Activated CD4-positive, alpha-beta T cell treated with anti-CD3 and anti-CD28 coated beads, Interleukin-10, Interleukin-2, amounts not matched to agents 100 ng/mL and 50 ng/mL, durations not matched to agents 16 hours and 8 hours (primary cell): ENCODE measurements at places on chromosomes 16 and 17.

- peak; percentile 28 for DNase-seq
These were observed 7.1 kb upstream of the TMC5 start for GRCh38 chr16:19410435-19411171.

DNA sequence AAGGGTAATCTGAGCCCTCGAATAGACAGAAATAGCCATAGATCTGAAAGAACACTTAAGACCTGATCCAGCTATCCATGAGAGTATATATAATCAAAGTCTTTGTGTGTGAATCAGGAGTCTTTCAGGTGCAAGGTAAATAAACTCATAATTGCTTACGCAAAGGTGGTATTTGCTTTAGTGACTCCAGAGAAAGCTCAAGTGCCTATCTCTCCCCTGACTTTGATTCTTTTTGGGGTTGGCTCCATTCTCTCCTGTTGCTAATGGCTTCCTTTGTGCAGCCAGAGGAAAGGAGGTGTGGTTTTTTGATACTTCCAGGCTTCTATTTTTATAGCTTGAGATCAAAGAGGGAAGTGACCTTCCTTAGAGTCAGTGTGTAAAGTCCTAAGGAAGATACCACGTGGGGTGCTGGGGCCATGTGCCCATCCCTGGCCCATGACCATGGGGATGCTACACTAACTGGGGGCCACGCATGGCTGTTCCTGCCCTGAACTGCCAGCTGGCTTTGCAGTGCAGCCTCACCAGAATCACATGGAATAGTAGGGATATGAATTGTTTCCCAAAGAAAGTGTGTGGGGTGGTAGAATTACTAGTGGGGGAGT, 45.8 kb downstream of the TENT4B start:
- DNase-seq = no peak

GRCh38 chr16:81578076-81578475, 133.5 kb downstream of the CMIP start:
- DNase-seq = no peak

DNA sequence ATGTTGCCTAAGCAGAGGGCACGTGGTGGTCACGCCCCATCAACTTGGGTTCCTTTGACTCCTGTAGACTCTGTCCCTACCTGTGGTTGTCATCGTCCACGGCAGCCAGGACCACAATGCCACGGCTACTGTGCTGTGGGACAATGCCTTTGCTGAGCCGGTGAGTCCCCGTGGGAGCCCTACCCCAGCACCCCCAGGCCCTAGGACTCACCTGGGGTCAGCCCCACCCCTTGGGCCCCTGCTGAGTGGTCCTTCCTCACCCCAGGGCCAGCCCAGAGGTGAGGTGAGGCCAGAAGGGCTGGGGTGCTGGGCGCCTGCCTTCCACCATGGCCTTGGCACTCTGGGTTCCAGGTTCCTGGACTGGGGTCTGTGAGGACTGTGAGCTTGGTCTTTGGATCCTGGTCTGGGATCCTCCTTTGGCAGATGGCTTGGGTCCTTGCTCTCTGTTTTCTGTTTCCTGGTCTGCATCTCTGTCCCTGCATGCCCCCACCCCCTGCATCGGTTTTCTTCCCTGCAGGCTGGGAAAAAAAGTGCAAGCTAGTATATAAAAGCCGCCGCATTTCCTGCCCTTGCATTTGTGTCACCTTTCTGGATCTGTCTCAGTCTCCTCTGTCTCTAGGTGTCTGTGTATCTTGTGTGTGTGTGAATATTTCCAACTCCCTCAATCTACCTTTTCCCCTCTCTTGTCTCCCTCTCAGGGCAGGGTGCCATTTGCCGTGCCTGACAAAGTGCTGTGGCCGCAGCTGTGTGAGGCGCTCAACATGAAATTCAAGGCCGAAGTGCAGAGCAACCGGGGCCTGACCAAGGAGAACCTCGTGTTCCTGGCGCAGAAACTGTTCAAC, 17.5 kb downstream of the STAT5A start:
- DNase-seq = no peak

DNA sequence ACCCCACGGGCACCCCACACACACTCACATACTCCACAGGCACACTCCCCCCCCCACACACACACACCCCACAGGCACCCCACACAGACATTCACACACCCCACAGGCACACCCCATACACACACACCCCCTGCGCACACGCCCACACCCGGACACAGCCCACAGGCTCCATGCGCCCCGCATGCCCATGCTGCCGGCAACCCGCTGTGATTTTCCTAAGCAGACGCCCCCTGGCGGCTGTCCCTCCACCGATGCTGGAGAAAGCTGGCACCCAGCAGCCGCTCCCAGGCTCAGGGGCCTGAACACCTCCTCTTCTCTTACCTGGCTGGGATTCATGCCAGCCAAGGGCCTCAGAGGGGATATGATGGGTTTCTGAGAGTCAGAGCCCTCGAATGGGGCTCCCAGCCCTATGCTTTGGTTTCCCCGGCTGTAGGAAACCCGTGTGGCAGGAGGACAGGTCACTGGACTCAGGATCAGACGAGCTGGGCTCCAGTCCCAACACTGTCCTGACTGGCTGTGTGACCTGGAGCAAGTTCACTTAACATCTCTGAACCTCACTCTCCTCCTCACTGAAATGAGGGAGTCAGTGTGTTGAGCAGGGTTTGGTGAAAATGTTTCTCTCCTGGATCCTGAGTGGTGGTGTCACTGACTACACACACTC, 19.6 kb upstream of the TNFRSF13B start:
- peak; percentile 86 for DNase-seq

- no peak for DNase-seq
These were observed at the start of gene CD19 for GRCh38 chr16:28931801-28932225. Gene CD19, plus strand, starts transcription at chr16:28931971. Its CDS starts 30 bp downstream, at chr16:28932001.

GRCh38 chr17:9020096-9020823, 1.1 kb upstream of the NTN1 start:
- DNase-seq = no peak

DNA sequence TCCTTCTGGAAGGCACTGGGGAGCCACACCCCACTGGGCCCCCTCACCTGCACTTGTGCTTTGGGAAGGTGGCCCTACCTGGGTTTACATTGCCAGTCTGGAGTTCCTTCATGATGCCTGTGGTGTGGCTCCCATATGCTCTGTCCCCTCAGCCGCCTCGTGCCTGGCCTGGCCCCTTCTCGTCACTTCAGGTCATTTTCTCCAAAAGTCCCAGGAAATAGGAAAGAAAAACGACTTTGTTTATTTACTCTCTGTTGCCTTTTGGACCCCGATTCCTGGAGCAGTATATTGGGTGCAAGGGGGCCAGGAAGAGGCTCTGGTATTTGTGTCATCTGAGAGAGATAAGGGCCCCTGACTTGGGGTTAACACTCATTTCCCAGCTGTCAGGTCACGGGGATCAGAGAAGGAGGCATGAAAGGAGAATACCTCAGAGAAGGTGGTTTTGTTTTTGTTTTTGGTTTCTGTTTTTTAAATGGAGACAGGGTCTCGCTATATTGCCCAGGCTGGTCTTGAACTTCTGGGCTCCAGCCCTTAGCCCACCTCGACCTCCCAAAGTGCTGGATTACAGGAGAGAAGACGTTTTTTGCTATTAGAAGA, 4.7 kb downstream of the SOCS3 start:
- DNase-seq = peak; percentile 50

DNA sequence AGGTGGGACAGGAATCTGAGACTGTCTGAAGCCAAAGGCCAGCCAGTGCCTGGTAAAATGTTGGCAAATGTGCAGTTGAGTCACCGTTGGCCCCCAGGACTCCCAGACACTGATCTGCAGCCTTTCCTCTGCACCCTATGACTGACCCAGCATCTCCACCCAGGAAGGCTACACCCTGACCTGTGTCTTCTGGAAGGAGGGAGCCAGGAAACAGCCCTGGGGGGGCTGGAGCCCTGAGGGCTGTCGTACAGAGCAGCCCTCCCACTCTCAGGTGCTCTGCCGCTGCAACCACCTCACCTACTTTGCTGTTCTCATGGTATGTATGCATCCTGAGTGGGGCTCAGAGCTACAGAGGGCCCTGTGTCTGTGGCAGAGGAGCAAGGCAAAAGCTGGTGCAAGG, 24.0 kb downstream of the ADGRG5 start:
- DNase-seq = no peak

- DNase-seq = no peak
These were observed 18.1 kb downstream of the SPATA32 start for GRCh38 chr17:45243750-45244149.

DNA sequence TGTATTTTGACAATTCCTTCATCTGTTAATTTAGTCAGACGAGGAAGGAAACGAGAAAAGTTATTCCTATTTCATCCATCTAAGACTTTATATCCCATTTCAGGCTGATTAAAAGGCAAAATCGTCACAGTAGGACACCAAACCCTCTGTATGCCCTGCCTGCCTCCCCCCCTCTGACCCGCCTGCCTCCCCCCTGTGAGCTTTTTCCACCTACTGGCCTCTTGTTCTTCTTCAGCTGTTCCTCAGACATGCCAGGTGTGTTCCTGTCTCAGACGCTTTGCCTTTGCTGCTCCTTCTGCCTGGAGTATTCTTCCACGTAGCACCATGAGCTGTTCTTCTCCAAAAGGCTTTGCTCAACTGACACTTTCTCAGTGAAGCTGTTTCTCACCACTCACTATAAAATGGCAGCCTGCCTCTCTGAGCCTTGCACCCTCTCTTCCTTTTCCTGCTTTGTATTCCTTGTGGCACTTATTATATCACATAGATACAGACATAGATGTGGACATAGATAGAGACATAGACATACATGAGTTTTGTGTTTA, 723.4 kb downstream of the MAF start:
- DNase-seq = no peak
